ENCODE measurements at places on chromosomes 16 and 17.

DNA sequence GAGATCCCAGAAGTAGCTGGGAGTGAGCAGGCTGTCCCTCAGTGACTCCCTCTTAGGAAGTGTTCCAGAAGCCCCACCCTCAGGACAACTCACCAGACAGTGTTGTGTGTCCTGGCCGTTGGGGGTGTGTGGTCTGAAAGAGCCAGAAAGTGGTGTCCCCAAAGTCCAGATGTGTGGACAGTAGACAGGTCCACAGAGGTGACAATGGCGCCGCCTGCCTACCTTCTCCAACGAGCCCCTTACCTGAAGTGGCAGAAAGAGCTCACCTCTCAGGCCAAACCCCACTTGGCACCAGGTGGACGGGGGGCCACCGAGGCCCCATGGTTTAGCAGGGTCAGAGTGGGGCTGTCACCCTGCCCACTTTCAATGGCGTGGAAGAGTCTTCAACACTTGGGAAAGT, 19.9 kb downstream of the C17orf100 start:
- DNase-seq: no peak

DNA sequence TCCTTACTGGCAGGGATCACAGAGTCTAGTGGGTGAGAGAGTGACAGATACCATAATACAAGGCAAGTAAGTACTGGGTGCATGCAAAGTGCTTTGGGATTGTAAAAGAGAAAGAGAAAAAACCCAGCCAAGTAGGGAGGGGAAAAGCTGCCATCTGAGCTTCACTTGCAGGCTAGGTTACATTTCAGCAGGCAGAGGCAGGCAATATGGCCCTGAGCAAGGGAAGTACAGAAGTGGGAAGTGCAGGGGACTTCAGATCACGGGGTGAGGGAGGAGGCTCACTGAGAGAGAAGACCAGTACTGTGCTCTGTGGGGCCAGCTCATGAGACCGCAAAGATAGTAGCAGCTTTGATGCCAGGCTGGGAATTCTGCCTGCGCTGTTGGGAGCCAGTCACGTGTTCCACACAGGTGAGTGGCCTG, 230.6 kb downstream of the MSI2 start:
- DNase-seq: no peak

GRCh38 chr16:53898993-53899392, 195.0 kb downstream of the FTO start:
- no peak for DNase-seq

- DNase-seq: no peak
Observed at GRCh38 chr16:85011846-85012284, 530 bp upstream of the ZDHHC7 start.

GRCh38 chr16:20303012-20303411, 24.3 kb downstream of the GP2 start:
- DNase-seq: no peak

DNA sequence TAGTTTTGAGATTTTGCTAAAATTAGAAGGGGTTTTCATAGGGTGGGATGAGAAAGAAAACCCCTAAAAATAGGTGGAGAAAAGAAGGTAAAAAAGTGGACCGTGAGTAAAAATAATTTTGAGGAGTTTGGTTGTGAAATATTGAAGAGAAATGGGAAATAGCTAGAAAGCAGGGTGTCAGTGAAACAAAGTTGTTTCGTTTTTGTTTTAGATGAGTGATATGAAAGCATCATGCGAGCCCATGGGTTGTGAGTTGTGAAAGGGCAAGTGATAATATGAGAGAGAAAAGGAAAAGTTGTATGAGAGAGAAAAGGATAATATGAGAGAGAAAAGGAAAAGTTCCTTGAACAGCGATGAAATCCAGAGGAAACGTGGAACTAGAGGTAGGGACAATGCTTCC, 7.3 kb upstream of the SMIM36 start:
- no peak for DNase-seq

DNA sequence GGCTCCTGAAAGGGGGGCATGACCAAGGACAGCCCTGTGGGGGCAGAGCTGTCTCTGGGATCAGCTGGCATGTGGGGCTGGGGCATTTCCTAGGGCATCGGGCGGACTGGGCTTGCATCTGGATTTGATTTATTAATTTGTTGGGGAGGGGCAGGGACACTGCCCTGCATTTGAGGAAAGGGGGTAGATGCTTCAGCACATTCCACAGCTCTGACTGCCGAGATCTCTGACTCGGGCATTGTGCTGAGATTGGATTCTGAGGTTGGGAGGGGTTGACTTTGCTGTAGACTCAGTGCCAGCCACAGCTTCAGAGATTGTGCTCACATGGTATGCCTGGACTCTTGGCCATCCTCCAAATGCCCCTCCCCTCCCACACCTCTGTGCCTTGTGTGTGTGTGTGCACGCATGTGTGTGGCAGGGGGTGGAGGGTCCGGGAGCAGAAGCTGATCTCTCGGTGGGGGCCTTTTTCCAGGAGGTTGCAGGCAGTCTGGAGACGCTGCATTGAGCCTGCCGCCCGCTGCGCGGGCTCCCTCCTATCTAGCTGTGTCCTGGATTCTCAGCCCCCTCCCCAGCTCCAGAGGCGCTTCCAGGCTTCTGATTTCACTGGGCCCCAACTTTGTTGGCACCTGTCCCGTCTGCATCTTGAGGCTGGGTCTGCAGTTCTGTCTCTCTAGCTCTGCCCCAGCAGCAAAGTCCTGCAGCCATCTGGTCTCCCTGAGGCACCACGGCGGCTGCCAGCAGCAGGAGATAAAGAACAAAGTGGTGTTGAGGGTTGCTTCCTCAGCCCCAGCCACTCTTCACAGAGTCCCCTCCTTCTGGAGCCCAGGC, 14.9 kb downstream of the IGFBP4 start:
- no peak for DNase-seq

GRCh38 chr17:73048170-73048569, 44.3 kb downstream of the SLC39A11 start:
- no peak for DNase-seq

GRCh38 chr16:74998481-74999218, at the start of gene ZNRF1:
Gene ZNRF1 (plus strand): TSS chr16:74999024. CDS start chr16:74999672, 648 bp downstream.
- DNase-seq: peak; percentile 79

- no peak for DNase-seq
Observed at GRCh38 chr16:54568906-54569807, 282.6 kb upstream of the IRX3 start.
